ENCODE measurements at places on chromosomes 4 and X. TPM values are rescaled to one million over a fixed set of nuclear protein-coding genes. Genes with fewer than 3 reads are reported as not detected.

Gene FAM53A
- 1.4 TPM for total RNA-seq

Gene ACE2
- total RNA-seq = not detected

Gene BGN
- not detected for total RNA-seq

Gene SLC30A9
- total RNA-seq = 33.6 TPM

Gene RAB41
- total RNA-seq = not detected

DNA sequence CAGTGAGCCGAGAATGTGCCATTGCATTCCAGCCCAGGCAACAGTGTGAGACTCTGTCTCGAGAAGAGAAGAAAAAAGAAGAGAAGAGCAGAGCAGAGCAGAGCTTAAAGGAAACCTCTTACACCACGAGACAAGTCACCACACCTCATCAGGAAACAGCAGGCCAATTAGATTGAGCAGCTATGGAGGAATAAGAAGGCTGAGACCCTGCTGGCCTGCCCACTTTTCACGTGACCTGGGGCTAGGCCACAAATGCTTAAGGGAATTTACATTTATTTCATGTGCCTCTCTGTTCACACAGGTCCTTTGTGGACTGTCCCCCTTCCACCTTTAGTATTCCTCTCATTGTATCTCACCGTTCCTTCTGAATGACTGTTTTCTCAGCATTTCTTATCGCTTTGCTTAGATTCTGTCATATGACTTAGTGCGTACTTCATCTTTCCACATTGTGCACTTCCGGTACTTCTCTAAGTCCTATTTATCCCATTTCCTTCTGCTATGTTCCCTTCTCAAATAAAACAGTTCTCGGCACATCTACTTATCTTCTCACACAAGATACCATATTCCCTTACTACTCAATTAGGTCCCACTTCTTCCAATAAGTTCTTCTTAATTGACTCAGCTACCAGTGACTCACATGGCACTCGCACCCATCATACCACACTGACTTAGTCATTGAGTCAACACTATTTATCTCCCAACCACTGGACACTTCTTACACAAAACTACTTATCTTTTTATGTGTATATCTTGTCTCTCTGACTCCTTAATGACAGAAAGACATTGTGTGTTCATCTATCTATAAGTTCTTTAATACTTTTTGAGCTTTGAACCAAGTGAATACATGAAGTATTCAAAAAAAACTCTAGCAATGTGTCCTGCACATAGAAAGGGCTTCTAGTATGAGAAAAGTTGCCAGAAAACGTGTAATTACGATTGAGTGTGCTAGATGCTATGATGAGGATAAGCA is 11.0 kb downstream of the CUL4B start:
- no peak for DNase-seq
- no peak overlapping the region for H3K27ac ChIP-seq
- no peak overlapping the region for H3K4me3 ChIP-seq
- no peaks in the 10 kb centered on the region for H3K4me1 ChIP-seq

DNA sequence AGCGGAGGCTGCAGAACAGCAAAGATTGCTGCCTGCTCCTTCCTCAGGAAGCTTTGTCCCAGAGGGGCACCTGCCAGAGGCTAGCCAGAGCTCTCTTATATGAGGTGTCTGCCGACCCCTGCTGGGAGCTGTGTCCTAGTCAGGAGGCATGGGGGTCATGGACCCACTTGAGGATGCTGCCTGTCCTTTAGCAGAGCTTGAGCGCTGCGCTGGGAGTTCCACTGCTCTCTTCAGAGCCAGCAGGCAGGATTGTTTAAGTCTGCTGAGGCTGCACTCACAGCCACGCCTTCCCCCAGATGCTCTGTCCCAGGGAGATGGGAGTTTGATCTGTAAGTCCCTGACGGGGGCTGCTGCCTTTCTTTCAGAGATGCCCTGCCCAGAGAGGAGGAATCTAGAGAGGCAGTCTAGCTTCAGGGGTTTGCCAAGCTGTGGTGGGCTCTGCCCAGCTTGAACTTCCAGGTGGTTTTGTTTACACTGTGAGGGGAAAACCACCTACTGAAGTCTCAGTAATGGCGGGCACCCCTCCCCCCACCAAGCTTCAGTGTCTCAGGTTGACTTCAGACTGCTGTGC is 10.9 kb downstream of the DCK start:
- no peaks in the 10 kb centered on the region for H3K27me3 ChIP-seq
- H3K36me3 ChIP-seq = no peaks in the 10 kb centered on the region
- no peak for DNase-seq
- peaks cover 28% of the 10 kb centered on the region for H3K4me1 ChIP-seq
- H3K4me3 ChIP-seq = peak overlapping the region; percentile 8

DNA sequence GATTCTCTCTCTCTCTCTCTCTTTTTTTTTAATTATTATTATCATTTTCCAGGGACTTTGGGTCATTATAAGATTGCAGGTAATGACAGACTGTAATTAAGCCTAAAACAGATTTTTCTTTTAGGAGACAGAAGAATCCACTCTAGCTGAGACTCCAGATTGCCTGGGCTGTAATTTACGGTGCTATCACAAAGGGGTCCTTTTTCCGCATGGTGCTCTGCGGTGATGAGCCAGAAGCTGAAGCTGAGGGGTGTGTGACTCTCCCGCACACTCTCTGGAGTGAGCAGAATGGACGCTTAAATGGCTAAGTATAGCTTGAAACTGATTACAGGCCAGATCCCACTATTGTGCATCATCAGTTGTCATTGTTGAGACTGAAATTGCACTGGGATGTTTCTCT is 50.0 kb downstream of the LGI2 start:
- no peak overlapping the region for H3K4me3 ChIP-seq
- DNase-seq = no peak
- H3K27ac ChIP-seq = no peak overlapping the region
- no peaks in the 10 kb centered on the region for H3K27me3 ChIP-seq

DNA sequence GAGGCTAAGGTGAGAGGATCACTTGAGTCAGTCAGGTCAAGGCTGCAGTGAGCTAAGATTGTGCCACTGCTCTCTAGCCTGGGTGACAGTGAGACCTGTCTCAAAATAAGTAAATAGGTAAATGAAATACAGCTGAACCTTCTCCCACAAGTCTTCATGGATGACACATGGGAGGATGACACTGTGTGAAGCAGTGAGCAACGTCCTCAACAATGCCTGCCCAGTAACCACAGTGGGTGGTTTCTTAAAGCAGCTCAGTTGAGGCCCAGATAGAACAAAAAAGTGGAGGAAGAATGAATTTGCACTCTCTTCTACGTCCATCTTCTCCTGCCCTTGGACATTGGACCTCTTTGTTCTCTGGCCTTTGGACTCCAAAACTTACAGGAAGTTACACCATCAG is 52.7 kb downstream of the MSX1 start:
- no peak overlapping the region for H3K27ac ChIP-seq
- no peaks in the 10 kb centered on the region for H3K27me3 ChIP-seq
- no peak overlapping the region for H3K4me3 ChIP-seq
- DNase-seq = no peak
- no peaks in the 10 kb centered on the region for H3K4me1 ChIP-seq

DNA sequence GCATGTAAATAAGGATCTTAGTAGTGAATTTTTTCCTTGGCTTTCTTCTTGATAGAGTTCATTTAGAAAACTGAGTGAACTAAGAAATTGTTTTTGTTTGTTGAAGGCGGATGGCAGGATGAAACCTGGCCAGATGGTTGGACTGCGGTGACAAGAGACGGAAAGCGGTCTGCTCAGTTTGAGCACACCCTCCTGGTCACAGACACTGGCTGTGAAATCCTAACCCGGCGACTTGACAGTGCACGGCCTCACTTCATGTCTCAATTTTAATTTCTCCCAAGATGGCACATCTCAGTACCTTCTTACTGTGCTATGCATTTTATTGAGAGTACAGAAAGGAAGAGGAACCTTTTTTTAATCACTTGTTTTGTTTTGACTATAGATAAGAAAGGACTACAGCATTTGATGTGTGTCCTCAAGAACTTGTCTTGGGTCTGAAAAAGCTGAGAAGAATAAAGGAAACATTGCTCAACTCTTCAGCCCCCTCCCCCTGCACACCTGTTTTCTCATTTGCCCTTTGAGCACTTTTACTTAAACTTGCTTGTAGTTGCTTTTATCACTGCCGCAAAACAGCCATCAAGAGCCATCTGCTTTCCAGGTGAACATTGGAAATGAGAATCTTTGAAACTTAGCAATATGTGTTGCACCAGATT is 27.4 kb downstream of the ADH5 start:
- H3K27ac ChIP-seq = no peak overlapping the region
- no peaks in the 10 kb centered on the region for H3K4me1 ChIP-seq
- peaks cover 3% of the 10 kb centered on the region for H3K36me3 ChIP-seq
- H3K27me3 ChIP-seq = no peaks in the 10 kb centered on the region
- no peak overlapping the region for H3K4me3 ChIP-seq
- DNase-seq = no peak

GRCh38 chrX:103254171-103254824 is 657 bp downstream of the TCEAL8 start:
- H3K4me3 ChIP-seq = peak overlapping the region; percentile 85
- H3K27ac ChIP-seq = peak overlapping the region; percentile 85
- no peaks in the 10 kb centered on the region for H3K36me3 ChIP-seq
- no peaks in the 10 kb centered on the region for H3K27me3 ChIP-seq
- peak; percentile 7 for DNase-seq
- no peaks in the 10 kb centered on the region for H3K4me1 ChIP-seq

DNA sequence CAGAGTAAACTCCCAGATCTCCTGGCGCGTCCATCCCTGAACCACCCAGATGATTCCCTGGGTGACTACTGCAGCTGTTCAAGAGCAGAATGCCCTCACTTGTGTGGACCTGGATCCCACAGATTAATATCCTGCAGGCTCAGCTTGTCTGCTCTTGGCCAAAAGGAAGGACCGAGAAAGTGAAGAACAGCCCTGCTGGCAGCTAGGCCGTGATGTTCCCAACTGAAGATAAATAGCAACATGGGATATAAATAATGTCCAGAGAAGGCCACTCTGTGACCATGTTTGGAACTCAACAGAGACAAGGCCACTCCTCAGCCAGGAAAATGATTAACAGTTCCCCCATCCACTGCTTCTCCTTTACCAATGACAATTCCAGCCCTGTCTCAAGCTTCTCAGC is 21.5 kb downstream of the SUPT20HL2 start:
- no peak overlapping the region for H3K4me3 ChIP-seq
- no peaks in the 10 kb centered on the region for H3K4me1 ChIP-seq
- DNase-seq = no peak
- no peaks in the 10 kb centered on the region for H3K27me3 ChIP-seq
- H3K27ac ChIP-seq = no peak overlapping the region

- no peak for DNase-seq
- no peak overlapping the region for H3K27ac ChIP-seq
- no peaks in the 10 kb centered on the region for H3K27me3 ChIP-seq
- peak overlapping the region; percentile 29 for H3K4me3 ChIP-seq
Observed at GRCh38 chr4:139606579-139607501, 50.8 kb upstream of the SETD7 start.

DNA sequence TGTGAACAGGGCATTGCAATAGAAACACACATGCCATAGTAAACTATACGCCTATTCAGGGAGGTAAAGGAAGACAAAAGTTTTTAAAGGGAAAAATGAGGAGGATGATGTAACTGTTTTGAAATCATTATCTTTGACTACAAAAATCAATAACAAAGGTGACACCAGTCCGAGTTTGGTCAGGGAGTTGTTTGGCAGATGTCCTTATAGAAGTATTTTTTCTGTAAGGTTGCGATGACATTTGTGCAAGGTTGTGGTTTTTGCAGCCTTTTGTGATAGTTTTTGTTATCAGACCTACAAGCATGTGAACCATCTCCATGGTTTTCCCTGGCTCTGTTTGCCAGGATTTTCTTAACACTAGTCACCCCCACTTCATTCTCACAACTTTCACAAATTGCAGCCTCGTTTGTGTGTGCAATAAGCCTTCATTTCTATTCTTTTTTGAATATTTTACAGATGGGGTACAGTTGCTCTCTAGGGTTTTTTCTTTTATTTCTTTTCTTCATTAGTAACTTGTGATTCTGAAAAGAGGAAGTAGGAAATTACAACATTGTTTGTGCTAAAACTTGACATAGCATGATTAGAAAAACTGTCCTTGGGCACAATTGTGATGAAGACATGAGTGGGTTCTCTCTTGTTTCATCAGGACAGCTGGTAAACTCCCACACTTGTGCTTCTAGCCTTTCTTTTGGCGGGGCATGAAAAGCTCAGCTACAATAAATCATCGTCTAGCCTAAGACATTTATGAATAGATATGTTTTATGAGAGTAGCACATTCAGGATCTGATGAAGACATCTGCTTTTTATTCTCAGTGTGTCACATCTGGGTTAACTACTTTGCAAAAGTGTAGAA is 60.2 kb upstream of the PNPLA4 start:
- no peak overlapping the region for H3K4me3 ChIP-seq
- no peak for DNase-seq
- no peaks in the 10 kb centered on the region for H3K36me3 ChIP-seq
- no peaks in the 10 kb centered on the region for H3K4me1 ChIP-seq
- no peak overlapping the region for H3K27ac ChIP-seq

GRCh38 chrX:15816886-15817285 is 26.6 kb downstream of the ZRSR2 start:
- peak; percentile 39 for DNase-seq
- no peaks in the 10 kb centered on the region for H3K36me3 ChIP-seq
- H3K4me3 ChIP-seq = no peak overlapping the region
- no peak overlapping the region for H3K27ac ChIP-seq
- no peaks in the 10 kb centered on the region for H3K27me3 ChIP-seq

- H3K4me3 ChIP-seq = no peak overlapping the region
- H3K27ac ChIP-seq = no peak overlapping the region
- no peaks in the 10 kb centered on the region for H3K4me1 ChIP-seq
- H3K27me3 ChIP-seq = no peaks in the 10 kb centered on the region
- no peak for DNase-seq
Observed at GRCh38 chr4:88063634-88064296, 56.3 kb downstream of the PKD2 start.

DNA sequence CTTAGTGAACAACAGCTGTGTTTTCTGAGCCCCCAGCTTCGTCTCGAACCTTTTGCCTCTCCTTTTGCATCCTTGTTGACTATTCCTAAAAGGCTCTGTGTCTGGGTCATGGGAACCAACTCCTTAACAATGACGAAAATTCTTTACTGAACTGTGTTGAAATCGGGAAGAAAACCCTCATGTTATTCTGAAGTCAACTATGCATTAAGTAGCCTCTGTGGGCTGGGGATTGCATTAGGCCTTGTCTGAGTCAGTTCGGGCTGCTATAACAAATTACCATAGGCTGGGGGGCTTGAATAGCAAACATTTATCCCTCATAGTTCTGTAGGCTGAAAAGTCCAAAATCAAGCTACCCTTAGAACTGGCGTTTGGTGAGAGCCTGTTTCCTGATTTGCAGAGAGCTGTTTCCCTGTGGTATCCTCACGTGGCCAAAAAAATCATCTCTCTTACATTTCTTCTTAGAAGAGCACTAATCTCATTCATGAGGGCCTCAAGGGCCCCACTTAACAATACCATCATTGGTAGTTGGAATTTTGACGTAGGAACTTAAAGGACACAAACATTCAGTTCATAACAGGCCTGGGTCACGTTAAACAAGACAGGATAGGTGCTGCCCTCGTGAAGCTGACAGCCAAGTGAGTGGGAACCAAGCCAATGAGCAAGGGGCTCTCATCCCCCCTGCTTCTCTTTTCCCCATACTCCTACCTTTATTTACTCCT is 75.9 kb downstream of the CLNK start:
- no peak overlapping the region for H3K27ac ChIP-seq
- no peaks in the 10 kb centered on the region for H3K27me3 ChIP-seq
- no peaks in the 10 kb centered on the region for H3K4me1 ChIP-seq
- no peak overlapping the region for H3K4me3 ChIP-seq
- no peak for DNase-seq
- no peaks in the 10 kb centered on the region for H3K36me3 ChIP-seq

- no peak overlapping the region for H3K27ac ChIP-seq
- peaks cover 5% of the 10 kb centered on the region for H3K36me3 ChIP-seq
- no peak for DNase-seq
- no peak overlapping the region for H3K4me3 ChIP-seq
Observed at GRCh38 chr4:159353422-159354116, 250.7 kb downstream of the RAPGEF2 start.

GRCh38 chrX:1679238-1679637 is 64.4 kb downstream of the ASMT start:
- no peaks in the 10 kb centered on the region for H3K4me1 ChIP-seq
- DNase-seq = no peak
- H3K4me3 ChIP-seq = no peak overlapping the region
- no peaks in the 10 kb centered on the region for H3K27me3 ChIP-seq
